Stromal cell of bone marrow (primary cell): ENCODE measurements at places on chromosomes 1 and 21.

- DNase-seq: no peak
Observed at GRCh38 chr1:43152866-43153265, 19.2 kb downstream of the EBNA1BP2 start.

- DNase-seq: no peak
Observed at GRCh38 chr1:205356440-205357139, at the start of gene KLHDC8A. Gene KLHDC8A (minus strand): TSS chr1:205356922. CDS start chr1:205343604, 13,318 bp downstream.

DNA sequence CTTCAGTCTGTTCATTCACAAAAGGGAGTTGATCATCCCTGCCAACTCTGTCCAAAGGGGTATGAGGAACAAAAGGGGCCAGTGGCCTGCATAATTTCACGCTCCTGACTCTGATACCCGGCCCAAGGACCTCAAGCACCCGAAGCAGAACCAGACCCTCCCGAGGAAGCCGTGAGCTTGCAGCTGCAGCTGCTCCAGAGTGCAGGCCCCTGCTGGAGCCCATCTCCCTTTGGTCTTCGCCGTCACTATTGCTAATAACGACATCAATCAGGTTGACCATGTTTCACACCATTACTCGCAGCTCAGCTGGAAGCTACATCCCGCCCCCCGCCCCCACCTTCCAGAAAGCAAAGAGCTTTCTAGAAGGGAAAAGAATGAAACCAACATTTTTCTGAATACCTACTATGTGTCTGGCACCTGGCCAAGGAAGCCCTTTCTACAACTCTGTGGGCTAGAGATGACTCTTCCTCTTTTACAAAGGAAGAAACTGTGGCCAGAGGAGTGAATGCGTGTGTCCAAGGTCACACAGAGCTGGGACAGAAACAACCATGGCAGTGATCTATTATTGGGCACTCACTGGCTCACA is 5.5 kb downstream of the NKAIN1 start:
- DNase-seq: no peak

DNA sequence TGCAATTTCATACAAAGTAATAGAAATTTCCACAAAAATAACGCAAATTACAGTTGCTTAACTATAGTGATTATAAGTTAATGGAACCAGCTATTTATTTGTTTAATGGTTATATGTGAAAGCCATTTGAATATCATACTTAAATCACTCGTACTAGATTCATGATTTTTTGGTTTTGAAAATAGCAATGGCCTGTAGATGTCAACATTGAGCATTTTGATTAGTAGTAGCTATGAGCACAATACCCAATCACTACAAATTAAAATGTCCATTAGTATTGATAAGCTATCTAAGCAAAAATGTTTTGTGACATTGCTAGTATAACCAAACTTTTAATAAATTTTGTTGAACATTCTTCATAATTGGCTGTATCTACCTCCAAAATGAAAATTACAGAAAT is 10.0 kb downstream of the COL24A1 start:
- no peak for DNase-seq

GRCh38 chr1:30446095-30446494 is 277.3 kb downstream of the MATN1 start:
- no peak for DNase-seq

DNA sequence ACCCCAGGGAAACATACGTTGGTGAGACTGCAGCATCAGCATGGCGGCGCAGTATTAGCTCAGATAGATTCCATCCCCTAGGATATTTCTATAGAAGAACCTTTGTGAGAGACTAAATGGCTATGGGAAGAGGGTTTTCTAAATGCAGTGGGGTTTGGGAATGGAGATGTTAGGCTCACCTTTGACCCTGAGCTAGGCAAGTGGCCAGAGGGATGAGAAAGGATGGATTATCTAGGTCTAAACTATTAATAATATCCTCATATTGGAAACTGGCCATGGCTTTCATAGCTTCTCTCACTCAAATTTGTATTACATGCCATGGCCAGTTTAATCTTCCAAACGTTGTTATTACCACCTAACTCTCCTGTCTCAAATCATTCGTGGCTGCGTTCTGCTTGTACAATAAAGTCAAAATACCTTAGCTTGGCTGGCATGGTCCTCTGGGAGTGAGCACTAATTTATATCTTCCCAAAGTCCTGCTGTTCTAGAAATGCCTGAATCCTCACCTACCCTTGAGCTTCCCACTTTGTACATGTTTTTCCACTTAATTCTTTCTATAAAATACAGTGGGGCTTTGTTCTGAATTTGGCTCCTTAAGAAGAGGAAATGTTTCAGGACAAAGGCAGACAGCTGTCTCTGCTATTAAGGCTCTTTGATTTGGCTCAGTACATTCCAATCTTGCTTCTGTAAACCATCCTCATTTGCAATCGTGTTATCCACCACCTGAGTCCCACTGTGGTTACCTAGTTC is 31.0 kb upstream of the COG2 start:
- DNase-seq: no peak

- no peak for DNase-seq
Observed at GRCh38 chr1:225848030-225848955, 33.9 kb downstream of the TMEM63A start.

GRCh38 chr1:32606565-32607371 is 43.6 kb downstream of the ZBTB8OS start:
- no peak for DNase-seq

- peak; percentile 61 for DNase-seq
Observed at GRCh38 chr1:62295921-62296491, 23.2 kb downstream of the KANK4 start.

GRCh38 chr1:18954270-18955071 is 2.0 kb downstream of the IFFO2 start:
- no peak for DNase-seq

GRCh38 chr1:217097819-217098218 is 374.6 kb upstream of the ESRRG start:
- no peak for DNase-seq

- DNase-seq: no peak
Observed at GRCh38 chr1:3016641-3017439, 4.4 kb upstream of the ACTRT2 start.

DNA sequence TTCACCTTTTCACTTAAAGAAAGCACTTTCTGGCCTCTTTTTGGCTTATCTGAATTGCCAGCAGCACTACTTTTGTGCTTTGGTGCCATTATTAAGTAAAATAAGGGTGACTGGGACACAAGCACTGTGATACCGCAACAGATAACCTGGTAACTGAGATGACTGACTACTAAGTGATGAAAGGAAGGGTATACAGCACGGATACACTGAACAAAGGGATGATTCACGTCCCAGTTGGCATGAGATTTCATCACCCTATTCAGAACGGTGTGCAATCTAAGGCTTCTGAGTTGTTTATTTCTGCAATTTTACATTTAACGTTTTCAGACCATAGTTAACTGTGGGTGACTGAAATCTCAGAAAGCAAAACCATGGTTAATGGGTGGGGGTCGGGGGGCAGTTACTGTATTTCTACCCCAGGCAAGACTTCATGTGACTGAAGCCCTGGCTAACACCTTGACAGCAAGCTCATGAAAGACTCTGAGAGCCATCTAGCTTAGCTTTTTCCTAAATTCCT is 102.8 kb downstream of the CLIC6 start:
- no peak for DNase-seq
